Right renal cortex interstitium (tissue), 3 donors: ENCODE measurements at places on chromosomes 6 and 20.

- no peak for DNase-seq
Measured at GRCh38 chr6:130680116-130680515, 147.1 kb upstream of the SMLR1 start.

DNA sequence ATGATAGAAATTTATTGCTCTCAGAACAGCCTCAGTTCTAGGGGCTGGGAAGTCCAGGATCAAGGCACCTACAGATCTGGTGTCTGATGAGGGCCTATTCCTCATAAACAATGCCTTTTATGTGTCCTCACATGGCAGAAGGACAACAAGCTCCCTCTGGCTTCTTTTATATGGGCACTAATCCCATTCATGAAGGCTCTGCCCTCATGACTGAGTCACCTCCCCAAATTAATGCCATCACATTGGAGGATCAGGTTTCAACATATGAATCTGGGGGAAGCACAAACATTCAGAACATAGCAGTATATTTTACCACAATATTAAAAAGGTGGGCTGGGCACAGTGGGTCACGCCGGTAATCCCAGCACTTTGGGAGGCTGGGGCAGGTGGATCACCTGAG is 58.5 kb upstream of the CCN6 start:
- DNase-seq: no peak

DNA sequence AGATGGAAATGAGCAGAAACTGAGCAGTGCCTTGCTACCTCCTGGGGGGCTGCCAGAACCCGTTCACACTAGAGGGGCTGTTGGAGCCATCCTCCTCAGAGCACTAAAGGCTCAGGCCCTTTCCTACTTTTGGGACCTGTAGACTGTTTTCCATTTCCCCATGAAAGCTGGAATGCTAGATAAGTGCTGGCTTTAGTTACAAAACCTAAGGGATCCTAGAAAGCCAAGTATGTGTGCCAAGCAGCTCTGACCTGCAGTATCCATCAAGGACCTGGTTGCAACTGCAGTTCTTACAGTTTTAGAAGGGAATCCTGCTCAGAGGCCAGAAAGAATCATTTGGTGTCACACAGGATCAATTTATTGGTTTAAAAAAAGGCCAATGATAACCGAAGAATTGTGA is 176.7 kb upstream of the COL21A1 start:
- DNase-seq: no peak

DNA sequence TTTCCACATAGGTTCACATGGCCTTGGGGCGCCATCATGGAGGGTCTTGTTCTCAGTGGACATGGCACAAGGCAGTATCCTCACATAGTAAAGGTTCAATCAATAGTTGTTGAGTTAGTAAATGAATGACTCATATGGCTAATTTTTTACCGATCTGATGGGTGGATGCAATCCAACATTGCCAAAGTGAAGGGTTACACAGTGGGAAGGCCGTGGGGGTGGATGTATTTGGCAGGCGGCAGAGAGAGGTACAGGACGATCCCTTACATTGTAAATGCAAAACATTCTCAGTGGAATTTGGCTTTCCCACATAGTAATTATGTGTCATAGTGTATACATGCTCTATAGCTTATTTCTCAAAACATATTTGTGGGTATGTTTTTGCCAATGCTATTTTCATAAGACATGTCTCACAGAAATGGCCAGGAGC is 21.0 kb upstream of the PDE7B start:
- DNase-seq: no peak

GRCh38 chr6:158086504-158087223 is 81.4 kb downstream of the SERAC1 start:
- no peak for DNase-seq

DNA sequence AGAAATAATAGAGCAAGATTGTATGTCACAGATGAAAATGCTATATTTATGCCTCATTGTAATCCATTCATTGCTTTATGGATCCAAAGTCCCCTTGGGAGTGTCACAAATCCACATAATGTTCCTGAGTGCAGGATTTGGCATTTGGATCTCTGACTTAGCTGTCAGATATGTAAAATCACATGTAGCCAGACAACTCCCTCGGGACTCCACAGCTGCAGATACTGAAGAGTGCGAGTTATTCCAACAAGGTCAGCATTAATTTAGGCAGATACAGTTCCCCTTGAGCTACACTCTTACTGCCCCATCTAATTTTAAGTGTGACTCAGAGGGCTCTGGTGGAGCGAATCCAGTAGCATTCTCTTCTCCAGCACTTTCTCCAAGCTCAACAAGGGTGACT is 433.2 kb downstream of the CD83 start:
- DNase-seq: no peak

DNA sequence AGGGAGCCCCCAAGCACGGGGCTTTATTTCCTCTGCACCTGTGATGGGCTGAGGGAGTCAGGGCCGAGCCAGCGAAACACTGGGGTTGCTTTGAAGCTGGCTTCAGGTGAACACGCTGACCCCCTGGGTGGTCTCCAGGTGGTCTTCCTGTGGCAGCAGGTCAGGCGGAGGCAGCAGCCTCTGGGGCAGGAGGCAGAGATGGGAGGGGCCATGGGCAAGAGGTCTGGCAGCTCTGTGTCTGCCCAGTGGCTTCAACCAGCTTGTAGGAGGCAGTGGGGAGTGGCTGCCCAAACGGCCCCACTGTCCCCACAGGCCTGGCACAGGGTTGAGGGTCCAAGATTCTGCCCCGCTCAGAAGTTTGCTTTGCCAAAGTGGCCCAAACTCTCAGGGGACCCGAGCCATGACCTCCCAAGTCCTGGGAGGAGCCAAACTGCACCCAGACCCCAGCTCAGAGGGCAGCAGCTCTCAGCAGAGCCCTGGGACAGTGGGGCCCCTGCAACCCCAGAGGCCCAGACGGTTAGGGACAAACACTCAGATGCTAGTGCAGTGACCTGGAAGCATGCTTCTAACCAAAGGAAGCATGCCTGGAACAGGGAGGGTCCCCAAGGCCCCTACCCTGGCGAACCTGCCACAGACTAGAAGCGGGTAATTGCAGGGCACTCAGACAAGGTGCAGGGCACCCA is 15.3 kb downstream of the NTSR1 start:
- no peak for DNase-seq

DNA sequence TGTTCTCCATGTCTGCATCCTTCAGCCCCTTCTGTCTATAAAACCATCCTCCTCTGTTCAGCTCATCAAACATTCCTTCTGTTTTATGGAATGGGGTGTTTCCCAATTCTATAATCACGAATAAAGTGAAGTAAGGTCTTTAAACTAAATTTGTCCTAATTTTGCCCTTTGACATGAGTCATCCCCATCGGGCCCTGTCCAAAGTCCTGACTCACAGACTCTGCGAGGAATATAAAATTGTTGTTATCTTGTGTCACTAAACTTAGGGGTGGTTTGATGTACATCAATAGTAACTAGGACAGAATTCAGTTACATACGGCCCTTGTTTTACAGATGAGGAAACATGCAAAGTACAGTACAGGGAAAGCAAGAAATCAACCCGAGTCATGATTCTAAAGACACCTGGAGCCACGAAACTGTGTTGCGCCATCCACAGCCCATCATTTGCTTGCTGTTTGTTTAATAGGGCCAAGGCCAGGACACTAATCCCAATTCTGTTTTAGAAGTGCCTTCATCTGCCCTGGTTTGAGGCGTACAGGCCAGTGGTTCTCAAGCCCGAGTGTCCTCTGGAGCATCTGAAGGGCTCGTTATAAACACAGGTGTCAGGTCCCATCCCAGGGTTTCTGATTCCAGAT is 2.8 kb downstream of the ACSS1 start:
- DNase-seq: no peak

- DNase-seq: no peak
Measured at GRCh38 chr20:45500022-45500421, 15.4 kb downstream of the SPINT3 start.

DNA sequence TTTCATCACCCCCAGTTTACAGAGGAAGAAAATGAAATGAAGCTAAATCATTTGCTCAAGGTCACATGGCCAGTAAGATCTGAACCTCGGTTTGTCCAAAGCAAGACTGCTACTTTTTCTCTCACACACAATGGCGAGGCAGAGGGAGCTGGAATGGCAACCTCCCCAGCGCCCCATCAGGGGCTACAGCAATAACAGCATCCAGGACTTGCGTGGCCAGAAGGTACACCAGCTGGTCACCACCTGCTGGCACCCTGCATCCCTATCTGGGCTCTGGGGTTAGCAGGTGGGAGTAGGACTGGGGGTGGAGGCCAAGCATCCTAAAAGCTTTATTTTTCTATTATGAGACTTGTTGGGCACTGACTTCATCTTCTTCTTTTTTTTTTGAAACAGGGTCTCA is 41.3 kb downstream of the TTI1 start:
- no peak for DNase-seq

DNA sequence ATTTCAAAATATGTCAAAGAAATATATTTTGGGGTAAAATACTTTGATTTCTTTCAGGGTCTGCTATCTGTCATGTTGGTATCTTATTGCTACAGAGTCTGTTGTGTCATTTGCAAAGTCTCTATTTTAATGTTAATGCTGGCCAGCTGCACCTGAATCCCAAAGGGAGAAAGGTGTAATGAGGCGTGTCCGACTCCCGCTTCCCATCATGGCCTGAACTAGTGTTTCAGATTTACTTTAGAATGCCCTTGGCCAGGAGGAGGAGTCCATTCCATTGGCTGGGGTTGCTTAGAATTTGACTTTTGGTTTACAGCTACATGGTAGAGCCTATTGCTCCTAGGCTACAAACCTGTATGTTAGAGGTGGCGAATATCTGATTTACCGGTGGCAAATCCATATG is 69.3 kb downstream of the FAM50B start:
- no peak for DNase-seq

GRCh38 chr20:9021699-9022098 is 47.2 kb upstream of the PLCB4 start:
- no peak for DNase-seq

DNA sequence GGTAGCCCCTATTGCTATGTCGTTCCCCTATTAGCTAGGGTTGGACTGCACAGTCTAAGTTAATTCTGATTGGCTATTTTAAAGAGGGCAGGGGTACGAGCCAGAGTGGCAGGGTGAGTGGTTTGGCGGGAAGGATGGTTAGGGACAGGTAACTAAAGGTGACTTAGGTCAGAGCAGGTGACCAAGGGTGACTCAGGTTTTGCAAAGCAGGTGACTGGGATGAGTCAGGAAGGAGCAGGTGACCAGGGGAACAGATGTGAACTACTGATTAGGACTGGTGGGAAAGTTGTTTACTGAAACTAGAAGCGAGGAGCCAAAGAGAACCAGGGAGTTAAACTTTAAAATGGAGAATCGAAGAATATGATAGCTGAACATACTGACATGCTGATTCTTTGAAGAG is 295.2 kb downstream of the GJA1 start:
- no peak for DNase-seq

GRCh38 chr6:87827346-87827745 is 125.3 kb upstream of the AKIRIN2 start:
- no peak for DNase-seq

DNA sequence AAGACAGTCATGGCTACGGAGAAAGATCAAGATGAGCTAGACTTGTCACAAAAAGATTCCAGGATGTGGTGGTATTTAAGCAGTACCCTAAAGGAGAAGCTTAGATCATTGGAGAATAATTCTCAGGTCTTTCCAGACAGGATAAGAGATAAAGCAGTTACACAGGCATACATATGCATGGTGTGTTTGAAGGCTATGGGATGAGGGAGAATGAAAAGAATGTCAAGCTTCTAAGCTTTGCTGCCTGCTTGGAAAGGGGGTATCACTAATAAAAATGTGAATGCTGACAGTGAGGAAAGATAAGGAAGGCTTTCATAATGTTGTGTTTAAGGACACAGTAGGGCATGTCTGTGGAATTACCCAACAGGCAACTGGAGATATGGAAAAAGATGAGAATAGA is 28.1 kb downstream of the RWDD2A start:
- DNase-seq: no peak

- no peak for DNase-seq
Measured at GRCh38 chr20:10014431-10014830, 20.4 kb upstream of the ANKEF1 start.

DNA sequence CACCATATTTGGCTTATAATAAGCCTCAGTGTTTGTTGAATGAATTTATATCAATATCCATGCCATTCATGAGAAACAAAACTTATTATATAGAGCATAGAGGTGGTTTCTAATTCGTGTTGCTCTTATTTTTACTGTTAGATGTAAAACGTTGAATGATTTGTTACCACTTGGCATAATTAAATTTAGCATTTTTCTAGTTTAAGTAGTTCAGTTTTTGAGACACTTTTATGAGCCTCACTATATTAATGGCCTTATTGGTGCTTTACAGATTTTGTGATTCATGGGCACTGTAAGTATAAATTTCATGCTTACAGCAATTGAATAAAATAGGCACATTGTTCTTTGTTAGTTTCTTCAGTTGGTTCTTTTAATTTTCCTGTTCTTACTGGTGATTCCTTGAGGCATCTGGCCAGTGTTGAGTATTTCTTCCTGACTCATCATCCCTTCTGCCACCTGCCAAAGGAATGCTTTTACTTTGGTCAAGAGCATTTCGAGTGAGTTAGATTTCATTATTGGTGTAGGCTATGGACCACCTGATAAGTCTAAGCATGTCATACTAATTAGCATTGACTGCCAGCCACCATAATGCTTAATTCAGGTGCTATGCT is 34.8 kb downstream of the CDKAL1 start:
- DNase-seq: no peak

GRCh38 chr6:161200610-161201370 is 73.1 kb downstream of the AGPAT4 start:
- DNase-seq: no peak

DNA sequence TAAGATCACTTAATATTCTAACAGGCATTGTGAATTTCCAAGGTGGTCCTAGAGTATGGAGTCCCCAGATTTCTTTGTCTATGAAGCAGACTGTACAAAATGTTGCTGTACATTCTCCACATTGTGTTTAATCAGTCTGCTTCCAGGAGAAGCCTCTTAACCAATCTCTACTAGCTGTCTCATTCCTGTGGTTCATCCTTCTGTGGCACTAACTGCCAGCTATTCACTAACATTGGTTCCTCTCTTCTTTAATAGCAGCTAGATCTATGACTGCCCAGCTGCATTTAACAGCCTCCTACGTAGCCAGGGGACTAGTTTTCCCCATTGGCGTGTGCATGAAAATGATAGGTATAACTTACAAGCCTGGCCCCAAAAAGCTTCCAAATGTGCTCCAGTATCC is 395.4 kb downstream of the SAMD5 start:
- no peak for DNase-seq

GRCh38 chr6:34352305-34352937 is 40.0 kb downstream of the NUDT3 start:
- no peak for DNase-seq

GRCh38 chr6:159979136-159979874 is 10.4 kb downstream of the IGF2R start:
- DNase-seq: no peak

- DNase-seq: no peak
Measured at GRCh38 chr6:93575495-93576267, 156.3 kb upstream of the EPHA7 start.

GRCh38 chr6:33952016-33952415 is 148.2 kb upstream of the MLN start:
- DNase-seq: no peak

DNA sequence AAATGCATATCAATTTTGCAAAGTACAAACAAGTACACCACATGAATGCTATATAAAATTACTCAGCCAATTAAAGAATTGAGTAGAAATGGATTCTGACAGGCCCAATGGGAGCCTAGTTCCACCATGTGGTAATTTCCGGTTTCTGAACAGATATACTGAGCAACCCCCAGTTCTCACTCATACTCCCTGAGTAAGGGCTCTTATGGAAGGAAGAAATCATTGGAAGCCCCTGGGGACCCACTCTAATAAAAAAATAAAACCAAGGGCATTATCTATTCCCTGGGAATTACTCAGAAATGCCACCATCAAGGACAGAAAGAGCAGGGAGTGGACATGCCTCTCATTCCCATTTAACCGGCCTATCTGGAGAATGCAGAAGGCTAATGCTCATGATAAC is 34.6 kb downstream of the STX7 start:
- no peak for DNase-seq

GRCh38 chr6:17022604-17023003 is 79.2 kb upstream of the STMND1 start:
- no peak for DNase-seq
